Posterior vena cava (tissue), 2 donors: ENCODE measurements at places on chromosomes 12 and 14. TPM values are rescaled to one million over a fixed set of nuclear protein-coding genes. Genes with fewer than 3 reads are reported as not detected.

GRCh38 chr12:60704171-60704914 lies 1108.5 kb downstream of the SLC16A7 start:
- DNase-seq = no peak

DNA sequence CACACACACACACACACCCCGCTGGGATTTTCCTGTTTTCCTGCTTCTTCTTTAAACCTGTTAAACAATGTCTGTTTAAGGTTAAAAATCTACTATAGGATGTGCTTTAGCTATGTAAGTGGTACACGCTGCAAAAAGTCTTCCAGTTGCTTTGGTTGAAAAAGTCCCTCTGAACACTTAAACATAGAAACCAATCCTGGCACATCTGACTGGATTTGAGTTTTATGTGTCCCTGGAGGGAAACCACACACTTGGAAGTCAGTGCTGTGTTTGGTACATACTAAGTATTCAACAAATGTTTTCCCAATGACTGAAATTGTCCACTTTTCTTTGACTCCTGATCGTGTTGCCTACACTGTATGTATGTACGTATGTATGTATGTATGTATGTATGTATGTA lies 22.0 kb downstream of the CFL2 start:
- no peak for DNase-seq

DNA sequence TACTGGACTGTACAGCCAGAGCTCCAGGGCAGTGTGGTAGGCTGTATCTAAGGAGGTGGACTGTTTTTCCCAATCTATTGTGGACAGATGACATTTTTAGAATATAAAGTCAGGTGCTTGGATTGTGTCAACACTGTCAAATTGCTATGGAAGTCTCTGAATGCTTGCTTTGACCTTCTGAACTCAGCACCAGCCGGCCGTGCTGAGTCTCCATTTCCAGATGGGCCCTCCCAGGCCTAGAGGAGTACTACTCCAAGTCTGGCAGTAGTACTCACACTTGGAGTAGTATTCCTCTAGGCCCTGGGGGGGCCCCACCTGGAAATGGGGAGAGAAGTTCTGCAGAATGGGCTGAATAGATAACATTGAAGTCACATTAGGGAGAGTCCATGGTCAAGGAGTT lies 16.2 kb upstream of the KCNK13 start:
- DNase-seq = no peak

DNA sequence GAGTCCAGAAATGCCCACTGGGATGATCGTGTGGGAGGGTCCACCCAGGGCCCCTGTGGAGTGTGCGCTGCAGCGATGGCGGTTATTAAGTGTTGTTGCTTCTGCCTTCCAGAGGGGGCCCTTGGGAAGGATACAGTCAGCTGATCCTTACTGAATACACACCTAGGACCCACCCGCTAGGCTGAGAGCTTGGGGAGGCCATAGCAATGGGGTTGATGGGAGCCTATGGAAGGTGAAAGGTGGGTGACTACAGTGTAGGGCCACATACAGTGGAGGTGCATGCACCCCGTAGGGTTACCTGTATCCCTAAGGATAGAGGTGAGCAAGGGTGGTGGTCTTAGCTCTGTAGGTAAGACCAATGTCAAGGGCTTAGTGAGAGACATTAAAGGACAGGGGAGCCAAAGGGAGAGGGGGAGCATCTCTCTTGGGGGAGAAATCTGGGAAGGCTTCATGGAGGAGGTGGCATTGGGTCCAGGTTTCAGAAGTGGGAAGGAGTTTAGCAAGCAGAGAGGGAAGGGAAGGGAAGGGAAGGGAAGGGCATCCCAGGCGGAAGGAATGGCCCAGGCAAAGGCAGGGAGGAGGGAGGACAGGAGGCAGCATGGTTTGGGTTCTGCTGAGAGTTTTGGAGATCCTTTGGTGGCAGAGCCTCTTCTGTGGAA lies 73.1 kb upstream of the RIN3 start:
- no peak for DNase-seq

DNA sequence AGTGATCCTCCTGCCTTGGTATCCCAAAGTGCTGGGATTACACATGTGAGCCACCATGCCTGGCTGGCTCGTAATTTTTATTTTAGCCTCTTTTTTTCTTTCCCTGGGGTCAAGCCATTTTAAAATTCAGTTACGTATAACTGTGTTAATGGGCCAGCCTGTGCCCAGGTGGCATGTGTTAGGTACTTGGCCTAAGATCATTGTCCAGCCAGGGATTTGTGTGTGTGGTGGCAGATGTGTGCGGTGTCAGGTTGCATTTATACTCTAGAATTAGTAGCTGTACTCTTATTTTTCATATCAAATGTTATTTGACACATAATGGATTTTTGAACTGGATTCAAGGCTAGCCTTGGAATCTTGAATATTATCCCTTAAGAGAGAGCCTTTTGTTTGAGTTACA lies 69.3 kb downstream of the FBXO34 start:
- DNase-seq = no peak

GRCh38 chr14:42488965-42489364 lies 882.3 kb downstream of the LRFN5 start:
- no peak for DNase-seq

DNA sequence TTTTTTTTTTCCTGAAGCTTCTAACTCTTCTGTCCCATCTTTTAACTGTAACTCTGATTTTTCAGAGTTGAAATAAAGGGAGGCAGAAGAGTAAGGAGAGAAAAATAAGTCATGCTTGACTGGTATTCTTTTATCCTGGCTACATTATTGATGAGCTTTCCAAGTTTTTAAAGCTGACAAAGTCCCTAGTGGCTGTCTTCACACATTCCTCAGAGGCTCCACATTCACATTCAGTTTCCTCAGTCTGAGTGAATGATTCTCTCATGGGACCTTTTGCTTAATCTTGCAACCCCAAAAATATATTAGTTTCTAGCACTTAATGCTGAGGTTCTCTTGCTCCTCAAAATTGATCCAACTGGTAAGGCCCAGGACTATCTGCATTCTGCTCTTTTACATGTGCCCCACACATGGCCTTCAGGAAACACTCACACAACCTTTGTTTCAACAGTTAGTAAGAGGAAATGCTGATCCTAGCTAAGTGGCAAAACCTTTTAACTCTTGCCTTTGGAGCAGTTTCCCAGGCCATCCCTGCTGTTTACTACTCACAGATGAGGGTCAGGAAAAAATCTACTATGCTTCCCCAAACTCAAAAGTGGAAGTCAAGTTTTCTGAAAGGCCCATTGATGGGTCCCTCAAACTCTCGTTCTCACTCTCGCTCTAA lies 61.7 kb upstream of the SLC6A15 start:
- DNase-seq = no peak

DNA sequence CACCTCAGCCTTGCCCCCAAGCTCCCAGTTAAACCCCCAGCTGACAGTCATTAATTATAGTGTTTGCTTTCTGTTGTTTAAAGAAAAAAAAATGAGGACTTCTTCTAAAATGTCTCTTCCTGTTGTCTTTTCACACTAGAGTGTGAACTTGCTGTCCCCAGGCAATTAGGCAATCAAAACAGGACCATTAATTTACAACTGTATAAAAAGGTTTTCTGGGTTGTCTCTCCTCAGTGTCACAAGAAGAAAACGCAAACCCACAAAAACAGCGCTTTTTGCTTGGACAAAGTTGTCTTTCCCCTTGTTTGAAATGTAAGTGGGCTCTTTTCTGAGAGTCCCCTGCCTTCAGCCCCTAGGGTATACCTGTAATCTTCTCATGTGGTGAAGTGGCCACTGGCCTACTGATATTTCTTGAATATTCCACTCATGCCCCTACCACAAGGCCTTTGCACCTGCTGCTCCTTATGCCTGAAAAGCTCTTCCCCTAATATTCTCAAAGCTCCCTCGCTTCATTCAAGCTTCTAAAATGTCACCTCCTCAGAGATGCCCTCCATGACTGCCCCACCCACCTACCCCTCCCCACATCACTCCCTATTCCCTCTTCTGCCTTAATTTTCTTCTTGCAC lies 158.9 kb upstream of the PWP1 start:
- DNase-seq = no peak

GRCh38 chr14:30006695-30007094 lies 79.0 kb upstream of the PRKD1 start:
- no peak for DNase-seq

- DNase-seq = no peak
Observed at GRCh38 chr14:102419716-102420115, 57.0 kb downstream of the TECPR2 start.

- DNase-seq = no peak
Observed at GRCh38 chr12:80222261-80222660, 122.9 kb downstream of the OTOGL start.

DNA sequence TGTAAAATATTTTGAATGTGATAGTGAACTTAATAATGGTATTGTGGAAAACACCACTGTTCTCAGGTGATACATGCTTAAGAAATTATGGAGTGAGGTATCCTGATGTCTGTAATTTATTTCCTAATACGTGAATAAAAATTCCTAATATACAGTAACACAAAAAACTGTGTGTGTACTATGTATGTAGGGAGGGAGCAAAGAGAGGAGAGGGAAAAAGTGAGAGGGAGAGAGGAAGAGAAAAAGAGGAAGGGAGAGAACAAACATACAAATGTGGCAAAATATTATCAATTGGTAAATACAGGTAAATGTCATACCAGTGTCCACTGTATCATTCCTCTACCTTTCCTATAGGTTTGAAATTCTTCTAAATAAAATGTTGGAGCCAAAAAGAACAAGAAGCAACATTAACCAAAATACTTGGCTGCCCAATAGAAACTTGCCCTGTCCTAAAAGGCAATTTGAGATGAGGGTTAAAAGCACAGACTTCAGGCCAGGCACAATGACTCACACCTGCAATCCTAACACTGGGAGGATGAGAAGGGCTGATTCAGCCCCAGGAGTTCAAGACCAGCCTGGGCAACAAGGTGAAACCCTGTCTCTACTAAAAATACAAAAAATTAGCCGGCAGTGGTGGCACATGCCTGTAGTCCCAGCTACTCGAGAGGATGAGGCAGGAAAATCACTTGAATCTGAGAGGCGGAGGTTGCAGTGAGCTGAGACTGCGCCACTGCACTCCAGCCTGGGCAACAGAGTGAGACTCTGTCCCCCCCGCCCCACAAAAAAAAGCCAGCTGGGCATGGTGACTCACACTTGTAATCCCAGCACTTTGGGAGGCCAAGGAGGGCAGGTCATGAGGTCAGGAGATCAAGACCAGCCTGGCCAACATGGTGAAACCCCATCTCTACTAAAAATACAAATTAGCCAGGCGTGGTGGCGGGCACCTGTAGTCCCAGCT lies 14.5 kb downstream of the R3HDM2 start:
- DNase-seq = no peak

- no peak for DNase-seq
Observed at GRCh38 chr14:61154641-61155040, 126.5 kb downstream of the TMEM30B start.

GRCh38 chr12:116144384-116144783 lies 133.1 kb downstream of the MED13L start:
- DNase-seq = no peak

- no peak for DNase-seq
Observed at GRCh38 chr12:12661086-12661856, 34.7 kb downstream of the GPR19 start.

- DNase-seq = no peak
Observed at GRCh38 chr12:97075161-97075933, 168.3 kb downstream of the NEDD1 start.

DNA sequence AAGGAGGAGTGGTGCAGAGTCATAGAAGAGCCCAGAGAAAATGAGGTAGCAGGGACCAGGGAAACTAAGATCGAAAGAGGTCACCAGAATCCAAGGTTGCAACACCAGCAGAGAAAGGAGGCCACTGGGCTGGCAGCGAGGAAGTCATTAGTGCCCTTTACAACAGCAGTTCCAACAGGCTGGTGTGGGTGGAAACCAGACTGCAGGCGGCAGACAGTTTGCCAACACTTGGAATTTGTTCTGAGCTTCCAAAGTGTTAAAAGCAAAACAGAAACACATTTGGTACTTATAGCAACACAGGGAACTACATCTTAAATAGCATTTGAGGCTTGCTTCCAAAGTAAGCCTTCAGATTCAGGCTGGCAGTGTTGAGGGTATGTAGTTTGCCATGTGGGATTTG lies 95.2 kb upstream of the PWP1 start:
- no peak for DNase-seq

DNA sequence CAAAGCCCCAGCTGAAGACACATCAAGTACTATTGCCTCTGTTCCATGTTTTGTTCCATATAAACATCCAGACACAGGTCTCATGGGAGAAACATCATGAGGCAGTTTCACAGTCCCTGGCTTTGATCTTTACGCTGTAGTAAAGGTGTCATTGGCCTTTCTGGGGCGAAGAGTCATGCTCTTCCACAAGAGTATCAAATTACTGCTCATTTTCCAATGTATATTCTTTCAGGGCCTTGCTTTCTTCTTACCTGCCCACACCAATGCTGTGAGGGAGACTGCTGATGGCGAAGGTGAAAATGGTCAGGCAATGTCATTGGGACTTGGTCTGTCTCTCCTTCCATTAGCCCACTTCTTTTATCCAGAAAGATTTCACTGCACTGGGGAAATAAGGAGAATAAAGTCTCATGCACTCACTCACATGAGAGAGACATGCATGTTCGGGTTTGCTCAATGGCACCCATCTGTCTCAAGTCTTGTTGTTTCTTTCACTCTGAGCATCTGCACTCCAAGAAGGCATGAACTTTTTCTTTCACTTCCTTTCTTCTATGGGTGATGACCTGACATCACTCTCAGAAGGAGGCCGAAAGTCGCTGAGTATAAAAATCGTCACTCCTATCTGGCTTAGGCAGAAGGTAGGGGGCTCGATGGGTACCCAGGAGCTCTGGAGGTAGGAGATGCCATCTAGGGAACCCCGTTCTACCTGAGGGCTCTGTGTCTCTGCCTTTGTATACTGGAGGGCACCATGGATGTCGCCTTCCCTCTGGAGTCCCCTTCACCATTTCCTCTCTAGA lies 1.3 kb upstream of the JDP2 start:
- DNase-seq = no peak

DNA sequence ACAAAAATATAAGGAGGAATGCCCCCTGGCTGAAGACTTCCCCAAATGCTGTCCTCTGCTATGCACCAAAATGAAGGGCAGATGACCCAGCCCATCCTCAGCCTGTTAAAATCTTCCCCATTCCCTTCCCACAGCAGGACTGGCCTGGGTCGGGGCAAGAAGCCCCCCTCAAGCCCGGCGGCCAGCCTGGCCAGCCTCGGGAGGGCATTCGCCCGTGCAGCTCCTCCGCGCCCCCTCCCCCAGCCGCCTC lies 413 bp downstream of the RARG start:
- DNase-seq = no peak

Gene PLEKHG7
- total RNA-seq = not detected

Gene NFATC4
- 75.1 TPM for total RNA-seq

Gene TAS2R46
- 2.2 TPM for total RNA-seq

Gene IFNG-AS1
- not detected for total RNA-seq

Gene CCDC196
- total RNA-seq = not detected

Gene SLC25A21
- total RNA-seq = 1.00 TPM

Gene FLRT2
- total RNA-seq = 16.1 TPM

Gene NRXN3
- total RNA-seq = 11.8 TPM

Gene RHEBL1
- total RNA-seq = not detected

Gene RNASE7
- not detected for total RNA-seq

Gene OR4K1
- not detected for total RNA-seq
